ENCODE measurements at places on chromosomes 2 and 18. TPM values are rescaled to one million over a fixed set of nuclear protein-coding genes. Genes with fewer than 3 reads are reported as not detected.
A peak's percentile ranks its signal among the peaks of the same experiment; 100 is the strongest.

Gene CAPN10
- polyA plus RNA-seq = 8.9 TPM

Gene MBP
- 16.4 TPM for polyA plus RNA-seq

Gene MTIF2
- 53.5 TPM for polyA plus RNA-seq

Gene CDC42EP3
- 32.5 TPM for polyA plus RNA-seq

Gene REG1B
- not detected for polyA plus RNA-seq

Gene GREB1L
- polyA plus RNA-seq = 8.9 TPM

Gene HOXD4
- polyA plus RNA-seq = 1.4 TPM

DNA sequence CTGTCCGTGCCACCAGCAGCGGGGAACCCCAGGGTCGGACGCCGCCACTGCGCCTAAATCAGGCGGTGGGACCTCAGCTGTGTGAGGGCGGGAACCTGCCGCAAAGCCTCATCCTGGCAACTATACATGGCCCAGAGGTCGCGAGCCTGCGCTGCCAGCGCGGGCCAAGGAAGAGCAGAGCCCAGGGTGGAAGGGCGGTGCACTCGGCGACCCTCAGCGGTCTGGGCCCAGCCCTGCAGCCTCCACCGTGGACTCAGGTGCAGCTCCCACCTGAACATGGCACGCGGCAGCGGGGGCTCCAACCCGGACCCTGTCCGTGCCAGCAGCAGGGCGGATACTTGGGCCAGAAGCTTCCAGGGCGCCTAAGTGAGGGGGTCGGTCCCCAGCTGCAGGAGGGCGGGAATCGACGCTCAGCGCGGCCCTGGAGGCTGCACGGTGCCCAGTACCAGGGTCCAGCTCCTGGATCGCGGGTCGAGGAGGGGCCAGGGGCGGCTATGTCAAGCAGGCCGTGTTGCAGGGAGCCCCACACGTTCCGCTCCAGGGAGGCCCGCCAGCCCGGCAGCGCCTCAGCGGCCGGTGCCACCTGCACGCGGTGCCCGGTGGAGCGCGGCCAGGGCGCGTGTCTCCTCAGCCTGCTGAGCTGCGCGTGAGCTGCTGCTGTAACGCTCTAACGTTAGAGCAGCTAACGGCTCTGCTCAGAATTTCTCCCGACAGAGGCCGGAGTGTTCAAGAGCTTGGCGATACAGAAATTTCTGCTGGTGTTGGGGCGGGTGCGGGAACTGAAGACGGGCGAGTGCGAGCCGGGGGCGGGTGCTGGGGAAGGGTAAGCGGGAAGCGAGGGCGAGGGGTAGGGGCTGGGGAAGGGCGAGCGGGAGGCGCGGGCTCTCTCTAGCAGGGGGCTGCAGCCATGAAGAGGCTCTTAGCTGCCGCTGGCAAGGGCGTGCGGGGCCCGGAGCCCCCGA is at the start of gene ANKRD30B:
TSS of gene ANKRD30B (plus strand) at position 660 of the 962 bp plus-strand sequence. CDS start at position 908, 248 bp downstream.
- DNase-seq = no peak

- no peak for DNase-seq
Observed at GRCh38 chr2:26778098-26778497, 7.8 kb upstream of the CENPA start.

DNA sequence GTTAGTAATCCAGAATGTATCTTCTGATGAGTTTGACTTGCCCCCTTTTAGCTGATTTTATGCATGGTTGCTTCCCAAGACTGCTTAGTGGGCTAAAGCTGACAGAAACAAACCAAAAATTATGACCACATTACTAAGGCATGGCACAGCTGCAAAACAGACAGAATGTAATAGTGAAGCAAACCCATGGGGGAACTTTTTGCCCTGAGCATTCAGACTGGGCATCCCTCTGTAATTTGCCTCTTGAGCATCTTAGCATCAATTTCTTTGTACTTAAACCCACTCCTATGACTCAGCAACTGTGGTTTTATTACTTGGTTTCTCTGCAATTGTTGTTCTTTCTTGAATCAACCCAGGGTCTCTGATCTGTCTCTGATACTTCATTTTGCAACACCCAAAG is 487.3 kb upstream of the DCC start:
- no peak for DNase-seq

GRCh38 chr18:62847081-62847480 is 131.7 kb downstream of the PHLPP1 start:
- DNase-seq = no peak

- DNase-seq = peak; percentile 36
Observed at GRCh38 chr2:233464056-233464455, 102.5 kb downstream of the USP40 start.

GRCh38 chr18:58698701-58699193 is 27.5 kb downstream of the MALT1 start:
- DNase-seq = no peak

DNA sequence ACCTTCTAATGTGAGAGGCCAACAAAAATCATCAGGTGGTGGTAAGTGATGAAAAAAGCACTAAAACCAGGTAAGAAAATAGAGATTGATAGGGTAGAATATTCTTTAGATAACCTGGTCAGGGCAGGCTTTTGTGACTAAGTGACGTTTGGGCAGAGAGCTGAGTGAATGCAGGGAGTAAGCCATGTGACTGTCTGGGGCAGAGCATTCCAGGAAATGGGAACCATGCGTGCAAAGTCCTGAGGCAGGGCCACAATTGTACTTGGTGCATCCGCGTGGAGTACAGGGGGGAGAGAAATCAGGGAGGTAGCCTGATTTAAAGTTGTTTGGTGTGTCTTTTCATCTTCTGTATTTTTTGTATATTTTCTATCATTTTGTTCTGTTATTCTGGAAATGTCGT is 102.5 kb downstream of the LYPD6B start:
- DNase-seq = no peak

DNA sequence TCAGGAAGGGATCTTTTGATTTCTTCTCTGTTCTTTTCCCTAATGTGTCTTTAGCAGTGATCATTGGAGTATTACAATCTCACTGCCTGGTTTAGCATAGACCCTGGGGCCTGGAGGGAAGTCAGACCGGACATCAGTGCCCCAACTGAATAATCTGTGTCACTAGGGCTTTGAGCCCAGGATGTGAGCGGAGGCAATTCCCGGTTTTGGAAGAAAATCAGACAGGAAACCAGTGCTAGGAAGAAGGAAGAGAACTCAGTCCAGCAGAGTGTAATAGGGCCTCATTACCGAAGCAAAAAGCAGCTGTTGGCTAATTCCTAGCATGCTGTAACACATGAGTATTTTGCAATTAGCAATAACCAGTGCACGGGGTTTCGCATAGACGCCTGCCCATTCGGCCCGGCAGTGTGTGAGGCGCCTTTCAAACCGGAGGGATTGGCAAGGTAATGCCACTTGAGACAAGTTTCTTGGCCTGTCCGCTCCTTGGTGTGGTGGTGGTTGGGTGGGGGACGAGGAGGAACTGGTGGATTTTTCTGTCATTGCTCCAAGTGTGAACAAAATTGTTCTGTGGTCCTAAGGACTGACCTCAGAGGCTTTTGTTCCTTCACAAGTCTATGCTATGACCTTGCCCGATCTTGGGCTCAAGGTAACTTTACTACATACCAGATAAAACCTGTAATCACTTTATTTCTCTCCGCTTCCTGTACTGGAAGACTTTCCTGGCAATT is 2.8 kb downstream of the FOSL2 start:
- DNase-seq = peak; percentile 91

GRCh38 chr18:79393635-79394533 is 1.8 kb upstream of the NFATC1 start:
- DNase-seq = peak; percentile 93

DNA sequence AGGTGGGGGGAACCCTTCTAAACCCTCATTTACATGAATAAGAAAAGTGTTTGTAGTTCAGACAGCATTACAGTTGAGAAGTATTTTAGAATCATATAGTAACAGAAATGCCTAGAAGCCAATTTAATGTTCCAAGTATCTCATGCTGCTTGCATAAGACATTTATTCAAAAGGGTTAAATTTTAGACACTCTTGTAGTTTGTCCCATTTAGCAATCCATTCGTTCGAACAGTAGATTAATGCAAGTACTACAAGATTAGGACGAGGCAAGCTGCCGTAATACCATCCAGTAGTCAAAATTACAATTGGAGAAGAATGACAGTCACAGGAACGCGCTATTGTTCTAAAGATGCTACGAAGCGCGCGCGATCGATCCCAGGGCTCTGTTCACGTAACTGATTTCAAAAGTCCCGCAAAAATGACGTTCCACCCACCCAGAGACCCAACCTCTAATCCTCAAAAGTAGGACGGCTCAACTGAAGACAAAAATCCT is 1.2 kb downstream of the TMEM237 start:
- DNase-seq = no peak

DNA sequence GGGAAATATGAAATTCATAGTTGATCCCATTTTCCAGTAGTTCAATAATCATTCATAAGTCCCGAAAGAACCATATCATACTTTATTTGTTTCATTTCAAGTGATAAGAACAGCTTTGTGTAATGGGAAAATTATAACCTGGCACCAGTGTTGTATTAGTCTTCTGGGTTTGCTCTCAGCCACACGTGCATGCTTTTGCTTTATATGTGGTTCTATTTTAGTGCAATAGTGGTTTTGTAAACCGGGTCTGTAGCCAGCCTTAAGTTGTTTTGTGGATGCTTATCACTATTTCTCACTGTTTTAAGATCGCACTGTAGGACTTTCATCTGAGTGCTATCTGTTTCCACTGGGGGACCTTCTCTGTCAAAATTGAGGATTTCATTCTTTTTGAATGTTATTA is 203.8 kb downstream of the PTPRM start:
- DNase-seq = no peak

GRCh38 chr2:165594935-165595255 is 125.4 kb downstream of the CSRNP3 start:
- no peak for DNase-seq

DNA sequence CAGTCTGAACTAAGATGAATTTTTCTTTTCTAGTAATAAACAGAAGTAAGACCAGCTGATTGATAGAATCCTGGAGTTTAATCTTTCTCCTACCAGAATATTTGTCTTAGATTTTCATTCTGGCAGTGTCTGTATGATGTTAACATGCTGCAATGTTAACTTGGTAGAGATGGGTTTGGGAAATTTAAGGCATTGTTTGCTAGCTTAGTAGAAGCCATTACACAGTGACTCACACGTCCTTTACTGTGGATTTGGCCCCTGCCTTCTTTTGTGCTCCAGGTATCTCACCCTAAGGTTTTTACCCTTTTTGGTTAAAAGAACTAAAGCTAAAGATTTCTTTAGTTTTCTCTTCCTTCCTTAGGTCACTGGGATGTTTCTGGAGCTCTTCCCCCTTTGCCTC is 84.1 kb downstream of the SPTBN1 start:
- DNase-seq = no peak

All from psoas muscle (tissue), 8 donors.